ENCODE measurements at places on chromosomes 1 and 21. TPM values are rescaled to one million over a fixed set of nuclear protein-coding genes. Genes with fewer than 3 reads are reported as not detected.

Gene CFAP107
- not detected for total RNA-seq

GRCh38 chr1:174118751-174119150, 40.6 kb upstream of the RABGAP1L start:
- no peak for DNase-seq

DNA sequence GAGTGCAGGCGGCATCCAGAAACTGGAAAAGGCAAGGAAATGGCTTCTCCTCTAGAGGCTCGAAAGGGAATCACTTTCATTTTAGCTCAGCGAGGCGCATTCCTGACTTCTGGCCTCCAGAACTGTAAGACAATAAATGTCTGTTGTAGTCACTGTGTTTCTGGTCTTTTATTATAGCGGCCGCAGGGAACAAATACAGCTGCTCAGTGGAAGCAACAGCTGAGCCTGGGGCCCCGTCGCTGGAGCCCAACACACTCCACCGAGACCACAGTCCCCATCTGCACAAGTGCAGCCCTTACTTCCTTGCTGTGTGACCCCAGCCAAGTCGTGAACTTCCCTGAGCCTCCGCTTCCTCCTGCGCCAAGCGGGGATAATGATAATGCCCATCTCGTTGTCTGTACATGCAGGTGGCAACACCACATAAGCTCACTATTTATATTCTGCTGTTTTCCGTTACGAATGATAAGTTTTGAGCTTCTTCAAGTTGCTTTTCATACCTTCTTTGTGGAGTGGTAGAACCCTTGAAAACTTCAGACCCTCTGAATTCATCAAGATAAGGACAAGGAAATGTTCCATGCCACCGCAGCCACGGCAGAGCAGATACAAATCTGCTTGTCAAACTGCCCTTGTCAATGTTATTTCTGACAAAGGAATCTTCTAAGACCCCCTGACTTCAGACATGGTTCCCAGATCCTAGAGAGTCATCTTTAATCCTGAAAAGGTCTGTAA, 3.2 kb upstream of the LAPTM5 start:
- no peak for DNase-seq

Gene LAD1
- total RNA-seq, result 0.19 TPM

Gene GPR61
- total RNA-seq, result not detected

DNA sequence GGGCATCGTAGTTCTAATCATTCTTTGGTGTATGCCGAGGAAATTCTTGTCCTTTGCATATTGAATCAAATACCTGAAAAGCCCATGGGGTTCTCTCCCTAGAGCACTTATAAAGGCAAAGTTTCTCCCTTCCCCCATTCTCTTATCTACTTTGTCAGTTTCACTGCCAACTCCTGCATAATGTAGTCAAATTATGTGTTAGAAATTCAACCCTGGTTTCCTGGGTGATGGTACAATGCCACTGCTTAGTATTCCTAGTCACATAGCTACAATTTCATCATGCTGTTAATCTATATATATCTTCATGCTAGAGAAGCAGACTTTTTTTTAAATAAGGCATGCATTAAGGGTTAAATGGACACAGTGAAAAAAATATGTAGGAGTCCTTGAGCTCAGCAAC, 119.0 kb downstream of the PDE4B start:
- no peak for DNase-seq

- DNase-seq, result no peak
Measured at GRCh38 chr1:236913371-236914037, 90.7 kb downstream of the MT1HL1 start.

Gene S100A1
- 36.5 TPM for total RNA-seq

- no peak for DNase-seq
Measured at GRCh38 chr1:177223359-177223758, 52.6 kb downstream of the BRINP2 start.

DNA sequence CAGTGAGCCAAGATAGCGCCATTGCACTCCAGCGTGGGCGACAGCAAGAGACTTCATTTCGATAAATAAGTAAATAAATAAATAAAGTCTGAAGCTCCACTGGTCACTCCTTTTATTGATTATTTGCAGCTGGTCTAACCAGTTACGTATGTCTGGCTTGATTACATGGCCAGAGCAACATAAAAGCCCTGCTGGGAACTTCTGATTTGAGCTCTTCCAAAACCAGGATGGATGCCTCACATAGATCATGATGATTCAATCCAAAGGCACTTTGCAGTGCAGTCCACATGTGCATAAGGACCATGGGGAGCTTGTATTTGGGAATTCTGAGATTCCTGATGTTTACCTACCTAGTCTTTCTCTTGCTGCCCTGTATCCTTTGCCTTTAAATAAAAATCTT, 24.0 kb downstream of the NSUN4 start:
- DNase-seq, result no peak

GRCh38 chr1:103265551-103265950, 157.2 kb upstream of the COL11A1 start:
- no peak for DNase-seq

DNA sequence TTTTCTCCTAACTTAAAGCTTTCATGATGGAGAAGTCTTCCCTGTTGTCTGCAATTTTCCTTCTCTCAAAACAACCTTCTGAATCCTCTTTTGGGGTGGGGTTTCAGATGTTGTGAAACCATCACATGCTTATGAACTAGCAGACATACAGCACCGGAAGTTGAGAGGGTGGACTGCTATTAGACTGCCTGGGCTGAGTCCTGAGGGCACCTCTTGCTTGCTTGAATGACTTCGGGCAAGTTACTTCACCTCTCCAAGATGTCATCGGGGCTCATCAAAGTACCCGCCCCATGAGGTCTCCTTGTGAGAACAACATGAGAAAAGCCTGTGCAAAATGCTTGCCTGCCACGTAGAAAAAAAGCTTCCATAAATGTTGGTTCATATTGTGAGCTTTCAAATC, 89.6 kb downstream of the CCDC185 start:
- no peak for DNase-seq
